Cerebellar nuclear complex (tissue), 1 donor: ENCODE measurements at places on chromosomes 1 and 21.

DNA sequence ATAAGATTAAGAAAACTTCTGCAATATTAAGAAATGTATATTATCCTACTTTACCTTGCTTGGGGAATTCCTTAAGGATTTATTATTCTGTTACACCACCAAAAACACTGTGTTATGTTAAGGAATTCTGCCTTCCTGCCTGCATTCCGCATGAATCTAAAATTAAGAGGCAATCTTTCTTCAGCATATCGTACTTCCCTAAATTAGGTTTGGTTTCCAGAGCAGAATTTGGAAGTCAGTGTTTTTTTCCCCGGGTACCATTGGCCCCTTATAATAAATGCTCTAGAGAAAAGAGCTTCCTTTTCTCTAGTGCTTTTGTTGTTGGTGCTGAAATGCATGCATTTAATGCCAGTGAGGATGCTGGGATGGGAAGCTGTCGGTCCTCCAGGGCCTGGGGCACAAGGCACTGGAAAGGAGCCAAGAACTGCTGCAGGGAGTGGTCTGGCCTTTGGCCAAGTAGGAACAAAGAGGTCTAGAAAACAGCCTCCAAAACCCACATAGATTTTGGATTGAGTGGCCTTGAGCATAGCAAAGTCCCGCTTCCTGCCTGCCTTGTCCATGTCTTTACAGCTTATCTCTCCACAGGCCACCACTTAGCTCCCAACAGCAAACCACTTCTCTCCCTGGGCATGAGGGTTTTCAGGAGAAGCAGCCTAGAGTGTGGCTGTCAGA is 69.9 kb downstream of the RRAGC start:
- no peak for DNase-seq

GRCh38 chr1:12488666-12489354 is 129.2 kb downstream of the DHRS3 start:
- no peak for DNase-seq

DNA sequence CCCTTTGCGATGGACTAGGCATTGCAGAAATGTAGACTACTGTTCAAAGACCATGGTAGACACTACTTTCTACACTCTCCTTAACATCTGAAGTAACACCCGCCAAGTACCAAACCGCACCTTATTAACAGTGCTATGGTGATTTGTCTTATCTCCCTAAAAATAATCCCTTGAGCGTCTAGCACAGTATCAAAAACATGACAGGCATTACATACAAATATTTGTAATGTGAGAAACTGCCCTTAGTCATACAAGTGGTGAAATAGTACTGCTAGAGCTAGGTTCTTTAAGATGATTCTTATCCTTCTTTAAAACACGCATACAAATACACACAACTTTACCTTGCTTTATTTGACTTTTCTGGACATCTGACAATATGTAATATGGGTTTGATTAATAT is 27.2 kb downstream of the PUM1 start:
- DNase-seq, result no peak

GRCh38 chr21:15063081-15063813 is 1.6 kb downstream of the NRIP1 start:
- no peak for DNase-seq

DNA sequence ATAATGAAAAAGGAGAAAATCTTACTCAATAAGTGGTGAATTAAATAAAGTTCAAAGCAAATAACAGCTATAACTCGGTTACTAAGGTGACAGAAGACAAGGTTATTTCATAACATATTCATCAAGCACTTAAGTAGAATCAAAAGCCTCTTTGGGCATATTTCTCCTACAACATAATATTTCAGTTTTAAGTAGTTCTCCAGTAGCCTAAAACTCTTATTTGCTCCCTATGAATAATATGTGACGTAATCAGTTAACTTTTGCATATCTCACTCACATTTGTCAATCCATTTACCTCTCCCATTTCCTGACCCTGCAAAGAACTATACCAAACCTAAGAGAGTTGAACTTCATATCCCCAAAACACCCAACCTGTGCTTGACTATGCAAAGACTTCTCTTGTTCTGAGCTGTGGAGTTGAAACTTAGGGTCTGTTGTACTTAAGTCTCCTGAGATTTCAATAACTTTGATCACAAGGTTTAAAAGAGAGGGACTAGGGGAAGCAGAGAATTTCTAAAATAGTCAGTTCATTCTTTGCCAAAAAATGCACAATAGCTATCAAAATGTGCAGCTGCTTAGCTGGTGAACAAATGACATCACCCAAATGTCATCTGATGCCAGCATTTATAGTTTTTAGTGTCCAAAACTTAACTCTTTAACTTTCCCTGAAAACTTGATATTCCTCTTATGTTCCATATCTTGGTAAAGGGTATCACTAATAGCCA is 37.2 kb downstream of the TTLL7 start:
- no peak for DNase-seq

DNA sequence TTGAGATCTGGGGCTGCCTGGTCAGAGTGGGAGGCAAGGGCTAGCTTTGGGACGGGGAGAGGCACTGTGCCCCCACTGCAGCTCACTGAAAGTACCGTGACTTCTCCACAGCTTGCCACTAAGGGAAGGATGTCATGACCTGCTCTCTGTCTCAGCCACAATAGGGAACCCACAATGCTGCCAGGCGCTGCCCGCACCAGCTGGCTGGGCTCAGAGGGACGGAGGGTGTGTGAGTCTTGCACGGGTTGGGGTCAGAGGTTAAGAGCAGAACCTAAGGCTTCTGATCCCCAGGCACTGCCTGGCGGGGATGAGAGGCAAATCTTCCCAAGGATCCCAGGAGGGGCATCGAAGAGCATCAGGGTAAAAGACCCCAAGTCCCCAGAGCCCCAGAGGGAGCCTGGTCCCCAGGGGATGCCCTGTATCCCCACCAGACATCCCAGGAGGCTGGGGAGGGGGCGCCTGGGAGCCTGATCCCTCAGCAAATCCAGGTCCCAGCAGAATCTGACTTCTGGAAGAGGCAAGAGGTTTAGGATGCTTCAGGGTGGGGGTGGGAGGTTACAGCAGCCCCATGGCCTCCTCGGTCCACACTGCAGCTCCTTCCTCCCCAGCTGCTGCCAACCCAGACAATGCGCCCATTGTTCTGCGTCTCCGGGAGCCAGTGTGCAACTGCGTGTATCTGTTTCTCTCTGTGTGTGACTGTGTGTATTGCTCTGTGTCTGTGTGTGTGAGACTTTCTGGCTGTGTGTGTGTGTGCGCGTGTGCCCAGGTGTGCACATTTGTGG is 2.0 kb upstream of the MARCKSL1 start:
- no peak for DNase-seq

DNA sequence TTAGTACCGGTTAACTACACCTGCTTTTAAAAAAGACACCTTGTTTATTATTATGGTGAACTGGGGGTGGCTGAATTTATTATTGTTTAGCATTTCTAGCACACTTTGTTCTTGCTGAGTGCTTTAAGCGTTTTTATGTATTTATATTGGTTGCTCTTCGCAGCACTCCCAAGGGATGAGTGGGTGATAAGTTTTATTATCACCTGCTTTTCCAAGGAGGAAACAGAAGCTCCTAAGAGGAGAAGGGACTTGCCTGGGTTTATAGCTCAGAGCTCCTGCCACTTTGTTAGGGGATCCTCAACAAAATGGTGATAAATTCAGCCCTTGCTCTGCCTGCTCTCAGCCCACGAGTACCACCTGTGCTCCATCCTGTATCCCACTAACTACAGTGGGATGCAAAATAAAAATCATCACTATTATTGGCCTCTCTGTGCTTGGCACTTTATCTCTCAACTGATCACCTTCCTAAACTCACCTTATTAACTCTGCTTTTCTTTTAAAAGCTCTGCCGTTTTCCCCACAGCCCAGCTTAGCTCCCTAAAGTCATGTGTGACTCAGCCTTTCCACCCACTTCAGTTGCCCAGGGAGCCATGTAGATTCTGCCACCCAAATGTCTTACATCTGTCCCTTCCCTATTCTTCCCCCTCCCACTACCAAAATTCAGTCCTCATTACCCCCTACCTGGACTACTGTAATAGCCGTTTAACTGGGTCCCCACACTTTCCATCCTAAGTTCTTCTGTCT is 44.5 kb downstream of the BCL9 start:
- DNase-seq, result no peak

GRCh38 chr21:32698971-32699693 is 28.7 kb downstream of the SYNJ1 start:
- DNase-seq, result no peak

DNA sequence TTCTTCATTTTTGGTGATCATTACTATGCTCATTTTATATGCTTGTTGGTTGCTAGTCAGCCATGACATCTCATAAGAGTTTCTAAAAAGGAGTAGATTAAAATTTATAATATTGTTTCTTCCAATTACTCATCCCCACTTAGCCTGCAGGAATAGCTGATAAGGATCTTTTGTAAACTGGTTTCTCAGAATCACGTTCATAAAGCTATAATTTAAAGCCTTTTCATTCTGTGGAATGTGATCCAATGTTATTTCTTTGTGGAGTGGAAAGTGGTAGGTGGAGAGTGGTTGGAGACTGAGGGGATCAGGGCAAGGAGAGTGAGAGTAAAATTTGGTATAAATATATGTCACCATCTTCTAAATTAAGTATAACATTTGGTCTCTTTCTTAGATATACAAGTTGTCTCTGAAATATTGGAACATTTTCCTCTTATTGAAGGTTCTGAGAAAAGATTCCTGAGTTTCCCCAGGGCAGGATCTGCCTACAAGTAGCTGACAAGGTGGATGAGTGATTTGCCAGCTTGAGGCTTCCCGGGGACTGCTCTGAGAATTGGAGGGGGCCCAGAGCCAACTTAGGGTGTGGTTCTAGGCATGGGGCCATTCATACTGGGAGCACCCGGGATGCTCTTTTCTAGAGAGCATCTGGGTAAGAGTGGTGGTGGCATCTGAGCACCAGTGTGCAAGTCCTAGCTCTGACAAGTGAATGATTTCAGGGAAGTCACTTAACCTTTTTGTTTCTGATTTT is 116.4 kb downstream of the TBX19 start:
- no peak for DNase-seq

GRCh38 chr21:25916226-25916625 is 181.5 kb downstream of the GABPA start:
- no peak for DNase-seq

- no peak for DNase-seq
Observed at GRCh38 chr1:116949213-116949985, 39.7 kb downstream of the PTGFRN start.

GRCh38 chr1:199273837-199274379 is 635.1 kb downstream of the PTPRC start:
- peak; percentile 57 for DNase-seq

- DNase-seq, result no peak
Observed at GRCh38 chr1:200909071-200909470, 14.4 kb downstream of the INAVA start.

- DNase-seq, result no peak
Observed at GRCh38 chr21:39972976-39973770, 105.9 kb downstream of the PCP4 start.

DNA sequence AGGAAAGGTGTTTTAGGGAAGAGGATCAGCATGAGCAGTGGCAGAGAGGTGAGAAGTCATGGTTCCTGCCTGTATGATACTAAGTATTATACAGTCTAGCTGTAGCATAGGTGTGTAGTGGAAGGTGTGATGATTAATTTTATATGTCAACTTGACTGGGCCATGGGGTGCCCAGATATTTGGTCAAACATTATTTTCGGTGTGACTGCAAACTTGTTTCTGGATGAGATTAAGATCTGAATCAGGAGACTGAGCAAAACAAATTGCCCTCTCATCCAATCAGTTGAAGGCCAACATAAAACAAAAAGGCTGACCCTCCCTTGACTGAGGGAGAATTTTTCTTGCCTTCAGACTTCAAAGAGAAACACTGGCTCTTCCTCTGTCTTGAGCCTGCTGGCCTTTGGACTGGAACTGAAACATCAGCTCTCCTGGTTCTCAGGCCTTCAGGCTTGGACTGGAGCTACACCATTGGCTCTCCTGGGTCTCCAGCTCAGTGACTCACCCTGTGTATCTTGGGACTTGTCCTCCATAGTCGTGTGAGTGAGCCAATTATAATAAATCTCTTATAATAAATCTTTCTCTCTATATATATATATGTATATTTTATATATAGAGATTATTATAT is 6.8 kb upstream of the CDC42 start:
- DNase-seq, result no peak

GRCh38 chr1:241707442-241707841 is 55.4 kb downstream of the WDR64 start:
- no peak for DNase-seq

DNA sequence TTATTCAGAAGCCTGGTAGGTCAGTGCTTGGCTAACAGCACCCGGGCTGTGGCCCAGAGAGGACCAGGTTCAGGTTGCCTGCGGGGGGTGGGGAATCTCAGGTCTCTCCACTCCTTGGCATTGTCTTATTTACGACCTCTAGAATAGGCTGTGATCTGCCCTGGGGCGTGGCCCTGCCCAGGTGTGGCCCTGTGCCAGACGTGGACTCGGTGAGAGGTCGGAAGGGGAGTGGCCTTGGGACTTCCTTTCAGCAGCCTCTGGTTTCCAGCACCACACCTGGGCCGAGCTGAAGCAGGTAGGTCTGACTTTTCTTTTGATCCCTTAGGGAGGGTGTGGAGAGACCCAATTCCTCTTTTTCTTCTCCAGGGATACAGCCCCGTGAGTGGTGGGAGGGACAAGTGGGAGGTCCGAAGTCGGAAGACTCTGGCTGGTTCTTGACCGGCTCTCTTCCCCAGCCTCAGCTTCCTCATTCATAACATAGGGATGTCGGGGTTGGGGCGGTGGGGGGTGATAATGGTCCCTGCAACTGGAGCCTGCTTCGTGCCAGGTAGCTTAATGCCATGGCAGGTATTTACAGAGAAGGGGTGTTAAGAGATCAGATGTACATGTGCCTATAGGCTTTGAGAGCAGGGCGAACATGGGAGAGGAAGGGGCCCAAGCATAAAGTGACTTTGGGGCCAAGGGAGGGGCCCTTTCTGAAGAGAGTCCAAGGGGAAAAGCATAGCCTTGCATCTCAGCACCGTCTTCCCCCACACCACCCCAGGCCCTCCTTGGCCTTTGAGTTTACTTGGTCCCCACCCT is 16.5 kb downstream of the ACOT11 start:
- DNase-seq, result no peak

- no peak for DNase-seq
Observed at GRCh38 chr1:19687414-19687813, 22.7 kb downstream of the HTR6 start.

DNA sequence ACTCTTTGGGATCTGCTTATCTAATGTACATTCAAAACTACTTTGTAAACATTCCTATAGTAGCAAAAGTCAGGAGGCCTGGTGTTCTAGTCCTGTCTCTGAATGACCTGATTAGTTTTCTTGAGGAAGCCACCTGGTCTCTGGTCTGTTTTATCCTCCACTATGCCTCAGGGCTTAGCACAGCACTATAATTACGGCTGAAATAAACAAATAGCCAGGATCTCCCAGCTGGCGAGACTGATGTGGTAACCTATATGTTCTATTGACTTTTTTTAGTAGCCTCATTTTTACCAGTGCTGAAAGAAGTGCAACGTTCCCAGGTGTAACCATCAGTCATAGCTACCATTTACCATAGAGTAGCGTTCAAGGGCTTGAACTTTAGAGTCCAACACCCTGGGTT is 24.2 kb upstream of the RPL11 start:
- DNase-seq, result no peak
